Bone marrow (tissue), 2 donors: ENCODE measurements at places on chromosomes 4 and X.

DNA sequence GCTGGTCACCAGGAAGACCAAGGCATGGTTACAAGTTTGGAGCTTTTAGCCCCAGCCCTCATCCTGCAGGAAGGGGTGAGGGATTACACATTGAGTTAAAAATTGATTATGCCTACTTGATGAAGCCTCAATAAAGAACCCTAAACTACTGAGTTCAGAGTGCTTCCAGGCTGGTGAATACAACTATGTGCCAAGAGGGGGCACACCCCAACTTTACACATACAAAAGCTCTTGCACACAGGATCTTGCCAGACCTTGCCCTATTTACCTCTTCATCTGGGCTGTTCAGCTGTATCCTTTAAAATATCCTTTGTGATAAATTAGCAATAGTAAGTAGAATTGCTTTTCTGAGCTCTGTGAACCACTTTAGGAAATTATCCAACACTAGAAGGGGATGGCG, 489.3 kb downstream of the INPP4B start:
- DNase-seq, result no peak

- DNase-seq, result no peak
Observed at GRCh38 chr4:141782205-141782604, 145.8 kb downstream of the IL15 start.

DNA sequence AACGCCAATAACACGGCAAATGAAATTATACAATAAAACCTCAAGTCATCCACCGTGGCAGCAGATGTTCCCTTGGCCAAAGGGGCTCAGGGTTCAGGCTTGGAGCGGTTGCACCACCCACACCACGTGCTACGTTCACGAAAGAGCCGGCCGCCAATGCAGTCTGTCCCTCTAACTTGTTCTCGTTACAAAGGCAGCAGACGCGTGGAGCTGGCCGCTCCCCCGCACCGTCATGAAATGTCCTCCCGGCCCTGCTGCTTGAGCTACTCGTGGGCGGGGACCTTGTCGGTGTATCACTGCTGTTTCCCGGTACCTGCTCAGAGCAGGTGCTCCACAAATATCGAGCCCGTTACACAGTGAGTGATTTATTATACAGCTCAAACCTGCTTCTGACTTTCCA, 36.4 kb upstream of the MAN2B2 start:
- no peak for DNase-seq

GRCh38 chr4:7168106-7168505, 24.2 kb upstream of the SORCS2 start:
- no peak for DNase-seq

GRCh38 chrX:6029014-6029413, 199.7 kb downstream of the NLGN4X start:
- DNase-seq, result no peak

DNA sequence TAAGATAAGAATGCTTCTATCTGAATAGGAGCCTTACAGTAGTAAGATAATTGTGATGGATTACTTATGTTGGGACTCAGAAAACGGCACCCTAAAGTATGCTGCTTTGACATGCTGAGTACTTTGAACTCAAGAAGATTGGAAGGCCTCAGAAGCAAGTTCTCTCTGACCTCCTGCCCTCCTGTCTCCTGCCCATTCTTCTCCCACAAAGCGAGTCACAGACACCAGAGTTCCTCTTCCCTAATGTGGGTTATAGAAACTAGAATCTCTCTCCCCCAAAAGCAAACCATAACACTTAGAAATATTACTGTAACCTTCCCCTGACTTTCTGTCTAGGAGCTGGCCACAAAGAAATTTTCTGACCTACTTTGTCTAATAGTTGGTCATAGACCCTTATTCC, 76.5 kb downstream of the DDIT4L start:
- no peak for DNase-seq

GRCh38 chr4:99868126-99868596, 26.1 kb downstream of the LAMTOR3 start:
- DNase-seq, result no peak

- DNase-seq, result no peak
Observed at GRCh38 chr4:169649545-169650226, 29.3 kb downstream of the CLCN3 start.

- no peak for DNase-seq
Observed at GRCh38 chrX:33062041-33062440, 149.3 kb downstream of the DMD start.

DNA sequence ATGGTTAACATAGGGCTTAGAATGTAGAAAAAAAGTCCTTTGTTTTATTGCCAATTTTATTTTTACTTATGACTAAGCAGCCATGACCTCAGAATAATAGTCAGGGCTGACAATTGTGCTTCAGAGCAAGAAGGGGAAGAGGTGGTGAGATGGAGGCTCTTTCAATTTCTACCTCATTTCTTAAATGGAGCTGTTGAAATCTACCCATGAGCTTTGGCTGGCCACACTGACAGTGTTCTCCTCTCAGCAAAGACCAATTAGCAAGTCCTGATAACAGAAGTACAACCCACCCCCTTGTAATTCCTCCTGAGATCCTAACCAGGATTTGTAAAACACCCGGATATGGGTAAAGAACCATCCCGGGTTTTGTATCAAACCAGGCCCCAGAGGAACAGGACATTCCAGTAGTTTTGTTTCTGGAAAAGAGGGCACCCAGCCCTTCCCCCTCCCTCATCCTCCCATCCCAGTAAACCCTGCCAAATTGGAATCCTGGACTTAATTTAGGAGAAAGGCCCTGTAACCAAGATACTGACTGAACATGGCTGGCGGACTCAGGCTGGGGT, at the start of gene HEPH:
Gene HEPH, plus strand, starts transcription at position 399 of the 563 bp plus-strand sequence. CDS start 6,324 bp downstream, outside the sequence.
- no peak for DNase-seq

DNA sequence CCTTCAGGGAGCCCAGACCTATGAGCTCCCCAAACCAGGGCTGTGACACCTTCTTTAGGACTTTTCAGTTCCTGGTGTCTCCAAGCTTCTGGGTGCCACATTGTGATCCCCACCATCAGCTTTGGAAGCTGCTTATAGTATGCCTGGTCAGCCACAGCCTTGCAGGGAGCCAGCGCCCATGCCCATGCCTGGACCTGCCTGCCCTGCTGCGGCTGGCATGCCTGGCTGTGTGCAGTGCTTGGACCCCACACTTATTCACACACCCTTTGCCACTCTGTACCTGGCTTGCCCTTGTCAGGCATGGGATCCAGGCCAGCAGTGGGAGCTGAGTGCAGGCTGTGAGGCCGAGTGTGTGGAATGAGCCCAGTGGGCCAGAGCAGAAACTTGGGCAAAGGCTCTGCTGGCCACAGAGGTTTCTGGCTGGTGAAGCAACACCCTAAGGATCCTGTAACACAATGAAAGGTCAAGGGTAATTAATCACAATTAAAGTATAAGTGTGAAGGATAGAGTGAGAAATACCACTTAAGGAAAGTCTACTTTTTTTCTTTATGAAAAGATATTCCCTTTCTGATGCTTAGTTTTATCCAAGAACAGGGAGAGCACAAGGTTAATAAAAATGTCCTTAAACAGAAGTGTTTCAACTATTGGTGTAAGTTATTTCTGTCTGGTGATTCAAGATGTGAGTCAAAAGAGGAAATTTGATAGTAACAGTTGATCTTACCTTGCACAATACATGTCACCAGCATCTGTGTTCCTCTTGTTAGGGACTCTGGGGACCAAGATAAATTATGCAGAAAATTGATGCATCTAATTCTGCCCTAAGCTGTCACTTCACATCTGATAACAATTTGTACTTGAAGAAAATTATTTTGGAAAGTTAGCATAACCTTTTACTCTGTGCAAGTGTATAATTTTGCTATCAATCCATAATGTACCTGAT, 161.8 kb downstream of the FAM47A start:
- no peak for DNase-seq

GRCh38 chr4:141448490-141448889, 187.9 kb upstream of the IL15 start:
- no peak for DNase-seq

GRCh38 chrX:103941201-103941975, 21.0 kb upstream of the TMSB15B start:
- DNase-seq, result no peak

DNA sequence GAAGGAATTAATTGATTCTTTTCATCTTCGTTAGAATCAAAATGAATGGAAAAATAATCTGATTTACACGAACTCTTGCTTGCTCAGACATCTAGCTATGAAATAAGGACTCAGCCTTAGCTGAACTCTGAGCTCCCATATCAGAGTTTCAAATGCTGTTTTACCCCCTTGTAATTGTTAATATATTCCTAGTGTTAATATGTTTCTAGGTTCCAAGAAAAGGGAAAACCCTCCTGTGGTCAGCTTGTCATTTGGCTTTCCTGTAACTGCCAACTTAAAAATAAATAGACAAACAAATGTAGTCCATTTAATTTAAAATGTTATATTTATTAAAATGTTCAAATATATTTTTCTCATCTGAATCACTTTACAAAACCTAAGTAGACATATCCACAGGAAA, 432.1 kb downstream of the ARHGAP24 start:
- no peak for DNase-seq

- no peak for DNase-seq
Observed at GRCh38 chr4:146943691-146944375, 1.8 kb downstream of the TTC29 start.

DNA sequence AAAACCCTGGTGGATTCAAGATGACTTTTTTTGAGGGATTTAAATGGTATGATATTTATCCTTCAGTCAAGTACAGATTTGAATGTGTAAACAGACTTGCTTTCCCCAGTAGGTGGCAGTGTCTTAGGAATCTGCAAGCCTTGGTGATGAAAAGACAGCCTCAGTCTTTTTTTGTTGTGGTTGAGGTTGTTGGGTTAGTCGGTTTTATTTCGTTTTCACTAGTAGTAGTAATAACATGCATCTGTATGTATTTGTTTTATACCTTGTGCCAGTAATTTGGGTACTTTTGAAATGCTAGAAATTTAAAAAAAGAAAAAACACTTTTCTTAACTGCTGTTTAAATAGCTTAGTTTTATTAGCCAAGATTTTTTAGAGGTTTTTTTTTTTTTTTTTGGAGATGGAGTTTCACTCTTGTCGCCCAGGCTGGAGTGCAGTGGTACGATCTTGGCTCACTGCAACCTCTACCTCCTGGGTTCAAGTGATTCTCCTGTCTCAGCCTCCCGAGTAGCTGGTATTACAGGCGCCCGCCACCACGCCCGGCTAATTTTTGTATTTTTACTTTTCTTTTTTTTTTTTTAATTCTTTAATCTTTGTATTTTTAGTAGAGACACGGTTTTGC, 39.2 kb downstream of the COPS4 start:
- DNase-seq, result no peak

DNA sequence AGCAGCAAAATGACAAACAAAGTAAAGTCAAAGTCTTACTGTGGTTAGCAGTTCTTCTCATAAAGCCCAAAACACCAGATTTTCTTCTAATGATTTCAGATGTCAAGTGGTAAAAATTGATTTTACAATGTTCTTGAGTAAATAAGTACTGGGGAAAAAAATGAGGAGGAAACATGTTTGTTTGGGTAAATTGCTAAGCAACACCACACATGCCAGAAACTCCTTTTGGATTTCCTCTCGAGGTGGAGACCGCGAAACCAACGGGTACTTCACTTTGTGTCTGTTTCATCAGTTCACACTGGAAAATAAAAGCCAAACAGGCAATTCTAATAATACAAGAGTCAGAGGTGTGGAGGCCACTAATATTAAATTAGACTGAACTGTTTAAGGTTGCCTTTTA, 4.6 kb upstream of the PKD2 start:
- DNase-seq, result no peak
